ENCODE measurements at places on chromosomes 4 and X.

DNA sequence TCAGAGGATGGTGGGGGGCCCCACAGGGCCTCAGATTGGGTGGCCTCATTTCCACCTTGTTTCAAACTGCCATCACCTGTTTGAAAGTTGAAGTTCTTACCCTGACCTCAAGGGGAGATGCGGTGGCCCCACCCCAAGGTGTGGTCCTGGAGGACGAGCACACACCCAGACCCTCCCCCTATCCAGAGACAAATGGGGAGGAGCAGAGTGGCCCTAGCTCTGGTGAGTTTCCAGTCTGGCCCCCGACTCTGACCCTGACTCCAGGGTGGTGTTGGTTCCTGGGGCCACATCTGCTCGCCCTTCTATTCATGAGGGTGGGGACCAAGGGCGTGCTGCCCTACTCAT lies 36.3 kb upstream of the ADRA2C start:
- no peak for DNase-seq

- DNase-seq, result no peak
Measured at GRCh38 chrX:63785708-63786040, 660 bp upstream of the ARHGEF9 start.

GRCh38 chrX:87409113-87409841 lies 108.3 kb upstream of the KLHL4 start:
- DNase-seq, result peak; percentile 26

DNA sequence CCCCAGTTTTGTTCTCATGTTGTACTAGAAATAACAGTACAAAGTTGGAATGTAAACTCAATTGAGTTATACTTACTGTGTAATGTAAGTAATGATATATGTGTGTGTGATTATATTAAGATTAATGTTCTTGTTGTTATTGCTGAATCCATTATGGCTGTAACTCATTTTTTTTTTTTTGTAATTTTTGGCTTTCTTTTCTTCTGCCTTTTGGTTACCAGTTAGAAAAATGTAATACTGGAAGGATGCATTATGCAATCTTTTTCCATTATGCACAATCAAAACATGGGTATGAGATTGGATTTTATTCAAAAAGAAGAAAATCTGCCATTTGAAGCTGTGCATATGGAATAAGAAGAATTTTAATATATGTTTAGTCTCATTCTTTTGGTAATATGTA lies 34.0 kb downstream of the BANK1 start:
- no peak for DNase-seq

- no peak for DNase-seq
Measured at GRCh38 chrX:133633950-133634349, 218.7 kb upstream of the GPC4 start.
